ENCODE measurements at places on chromosomes 1 and 21.
A peak's percentile ranks its signal among the peaks of the same experiment; 100 is the strongest.

- DNase-seq = no peak
Measured at GRCh38 chr1:234047123-234047522, 142.6 kb downstream of the SLC35F3 start.

GRCh38 chr1:95281781-95282517 lies 47.9 kb downstream of the RWDD3 start:
- no peak for DNase-seq

DNA sequence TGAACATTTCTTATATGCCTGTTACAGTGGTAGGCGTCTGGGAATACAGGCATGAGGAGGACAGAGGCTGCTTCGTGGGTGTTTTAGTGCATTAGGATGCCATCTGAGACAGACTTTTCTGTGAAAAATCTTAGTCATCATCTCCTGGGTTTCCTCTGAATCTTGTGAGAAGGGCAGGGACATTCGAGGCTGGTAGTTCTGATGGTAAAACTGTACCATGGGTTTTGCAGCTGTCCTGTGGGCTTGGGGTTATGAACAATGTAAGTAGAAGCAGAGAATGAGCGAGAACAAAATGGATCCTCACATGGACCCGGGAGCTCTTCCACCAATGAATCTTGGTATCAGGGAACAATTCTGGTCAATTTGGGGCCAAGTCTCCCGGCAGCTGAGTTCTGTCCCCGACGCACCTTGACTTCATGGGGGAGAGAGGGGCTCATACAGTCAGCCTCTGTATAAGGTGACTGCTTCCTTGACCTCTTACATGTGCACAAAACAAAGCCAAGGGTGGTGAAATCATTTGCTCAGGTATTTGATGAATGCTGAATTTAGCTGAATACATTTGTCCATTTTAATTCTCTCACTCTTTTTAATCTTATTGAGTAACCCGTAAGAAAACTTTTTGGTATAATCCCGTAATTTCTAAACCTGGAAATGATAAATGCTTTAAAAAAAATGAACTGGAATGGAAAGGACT lies 63.6 kb upstream of the ERRFI1 start:
- DNase-seq = no peak

DNA sequence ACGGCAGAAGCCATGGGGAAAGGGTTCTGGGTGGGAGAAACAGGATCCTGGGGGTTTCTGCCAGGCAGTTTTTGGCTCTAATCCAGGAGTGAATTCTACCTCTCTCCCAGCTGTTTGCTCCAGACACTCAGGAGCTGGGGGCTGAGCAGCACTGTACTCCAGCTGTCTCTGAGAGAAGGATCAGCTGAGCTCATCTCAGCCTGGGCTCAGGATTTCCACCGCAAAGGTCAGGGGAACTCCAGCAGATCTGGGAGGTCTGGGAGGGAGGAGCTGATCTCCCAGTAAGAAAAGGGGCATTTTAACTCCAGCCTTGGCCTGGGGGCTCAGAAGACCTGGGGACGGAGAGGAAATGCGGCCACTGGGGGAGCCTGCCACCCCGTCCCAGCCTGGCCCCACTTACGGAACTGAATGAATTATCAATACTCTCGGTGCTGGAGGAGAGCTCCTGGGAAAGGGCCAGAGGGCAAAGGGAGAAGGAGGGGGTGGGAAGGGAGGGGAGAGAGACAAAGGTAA lies 17.3 kb downstream of the PI4KB start:
- DNase-seq = peak; percentile 74

- no peak for DNase-seq
Measured at GRCh38 chr1:31577515-31578192, 1.3 kb downstream of the TINAGL1 start.

- DNase-seq = no peak
Measured at GRCh38 chr1:204152310-204153044, 633 bp upstream of the ETNK2 start.
